Sciatic nerve (tissue), 2 donors: ENCODE measurements at places on chromosomes 11 and 22.

DNA sequence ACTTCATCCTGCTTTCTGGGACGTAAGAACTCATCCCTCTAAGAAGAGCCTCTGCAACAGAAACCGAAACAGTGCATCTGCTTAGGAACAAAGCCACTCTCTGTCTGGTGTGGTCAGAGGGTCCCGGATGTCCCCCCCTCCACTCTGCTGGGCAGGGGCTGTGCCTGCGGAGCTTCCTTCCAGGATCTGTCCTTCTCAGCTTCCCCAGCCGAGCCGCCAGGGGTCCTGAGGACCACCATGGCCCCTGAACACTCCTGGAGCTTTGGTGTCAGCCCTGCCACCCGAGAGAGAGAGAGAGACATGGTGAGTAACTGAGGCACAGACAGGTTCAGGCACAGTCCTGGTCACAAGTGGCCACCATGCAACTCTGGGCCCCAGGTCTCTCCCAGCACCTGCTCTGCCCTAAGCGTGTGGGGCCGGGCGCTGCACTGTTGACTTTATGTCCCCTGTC is 24.4 kb upstream of the MGAT3 start:
- no peak for DNase-seq

DNA sequence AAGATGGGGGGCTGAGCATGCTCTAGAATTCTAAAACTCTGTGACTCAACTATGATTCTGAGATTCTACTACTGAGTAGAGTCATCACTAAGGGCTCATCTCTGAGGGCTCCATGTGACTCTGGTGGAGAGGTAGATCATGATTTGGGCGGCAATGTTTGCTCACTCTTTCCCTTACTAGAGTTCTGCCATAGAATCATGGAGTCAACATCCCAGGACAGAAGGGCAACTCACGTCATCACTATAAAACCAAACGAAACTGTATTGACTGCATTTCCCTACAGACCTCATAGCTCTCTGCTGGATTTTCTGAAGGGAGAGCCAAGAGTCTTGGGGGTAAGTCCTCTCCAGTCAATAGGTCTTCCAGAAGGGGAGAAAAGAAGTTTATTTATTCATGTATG is at the start of gene MS4A14:
Gene MS4A14 (plus strand): TSS at position 78 of the 400 bp plus-strand sequence. CDS start 120 bp downstream, at position 198.
- DNase-seq, result no peak

DNA sequence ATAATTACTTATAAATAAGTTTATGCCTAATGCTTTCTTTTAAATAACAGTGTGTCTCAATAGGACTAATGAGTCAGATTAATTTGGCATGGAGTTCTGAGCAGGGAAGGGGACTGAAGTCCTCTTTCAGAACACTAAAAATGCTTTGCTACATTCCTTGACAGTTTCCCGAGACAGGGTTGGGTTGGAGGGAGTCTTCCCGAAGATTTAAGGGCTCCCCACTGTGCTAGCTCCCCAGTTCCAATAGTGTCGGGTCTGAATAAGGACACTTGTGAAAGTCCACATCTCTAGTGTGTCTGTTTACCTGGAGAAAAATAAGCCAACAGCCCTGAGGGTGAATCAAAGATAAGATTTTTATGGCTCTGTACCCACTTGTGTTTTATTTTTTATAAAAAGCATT is 41.8 kb upstream of the HSD17B12 start:
- DNase-seq, result no peak

DNA sequence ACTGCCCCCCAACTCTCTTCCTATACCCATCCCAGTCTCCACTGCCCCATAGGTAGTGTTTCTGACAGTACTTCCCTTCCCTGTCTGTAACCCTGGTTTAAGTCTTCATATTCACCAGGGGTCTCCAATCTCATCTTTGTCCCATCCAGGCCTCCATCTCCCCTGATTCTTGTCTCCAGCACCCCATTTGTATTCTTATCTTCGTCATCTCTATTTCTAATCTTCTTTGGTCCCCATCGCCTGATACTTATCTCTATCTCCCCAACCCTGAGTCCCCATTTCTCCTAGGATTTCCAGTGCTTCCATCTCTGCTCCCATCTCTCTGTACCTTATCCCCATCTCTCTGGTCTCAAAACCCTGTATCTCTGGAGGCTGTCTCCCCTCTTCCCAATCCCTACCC is 1.8 kb downstream of the PHOX2A start:
- no peak for DNase-seq

- no peak for DNase-seq
Observed at GRCh38 chr22:27609451-27609888, 192.1 kb downstream of the MN1 start.

DNA sequence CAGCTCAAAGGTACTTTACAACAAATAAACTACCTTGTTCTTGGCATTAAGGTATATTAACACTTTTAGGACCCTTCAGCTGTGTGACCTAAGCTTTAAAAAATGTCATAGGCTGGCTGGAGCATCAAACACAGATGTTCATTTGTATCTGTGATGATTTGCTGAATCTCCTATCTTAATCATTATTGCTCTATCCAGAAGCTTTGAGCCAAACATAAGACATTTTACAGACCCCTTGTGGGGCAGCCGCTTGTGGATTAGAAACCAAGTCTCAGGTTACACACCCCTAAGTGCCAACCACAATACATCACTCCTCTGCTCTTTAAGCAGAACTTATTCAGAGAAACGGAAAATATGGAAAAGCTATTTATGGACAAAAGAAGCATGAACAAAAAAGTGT is 394.2 kb upstream of the CCDC90B start:
- DNase-seq, result no peak

- no peak for DNase-seq
Observed at GRCh38 chr11:104619751-104620150, 278.5 kb downstream of the CASP12 start.

- no peak for DNase-seq
Observed at GRCh38 chr22:26684168-26684567, 26.8 kb downstream of the MIAT start.

- no peak for DNase-seq
Observed at GRCh38 chr11:26319906-26320305, 12.0 kb upstream of the ANO3 start.

- no peak for DNase-seq
Observed at GRCh38 chr22:39266398-39267030, 21.7 kb upstream of the PDGFB start.

- DNase-seq, result peak; percentile 49
Observed at GRCh38 chr11:75241906-75242644, 1.5 kb downstream of the TPBGL start.

DNA sequence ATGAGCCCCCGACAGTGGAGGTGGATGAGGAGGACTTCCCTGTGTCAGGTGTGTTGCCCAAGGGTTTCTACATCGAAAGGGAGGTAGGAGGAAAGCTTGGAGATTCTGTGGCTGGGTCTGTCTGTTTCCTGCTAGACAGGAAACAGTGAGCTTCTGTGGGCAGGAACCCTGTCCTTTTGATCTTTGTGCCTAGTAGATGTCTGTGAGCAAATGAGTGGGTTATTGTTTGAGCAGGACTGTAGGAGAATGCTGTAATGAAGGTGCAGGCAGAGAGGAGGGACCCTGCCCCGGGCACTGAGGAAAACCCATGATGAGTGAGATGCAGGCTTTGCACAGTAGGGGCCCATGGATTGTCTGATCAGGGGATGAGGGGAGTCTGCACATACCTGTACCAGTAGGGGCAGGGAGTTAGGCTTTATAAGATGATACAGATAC is 14.0 kb downstream of the USP35 start:
- DNase-seq, result no peak

DNA sequence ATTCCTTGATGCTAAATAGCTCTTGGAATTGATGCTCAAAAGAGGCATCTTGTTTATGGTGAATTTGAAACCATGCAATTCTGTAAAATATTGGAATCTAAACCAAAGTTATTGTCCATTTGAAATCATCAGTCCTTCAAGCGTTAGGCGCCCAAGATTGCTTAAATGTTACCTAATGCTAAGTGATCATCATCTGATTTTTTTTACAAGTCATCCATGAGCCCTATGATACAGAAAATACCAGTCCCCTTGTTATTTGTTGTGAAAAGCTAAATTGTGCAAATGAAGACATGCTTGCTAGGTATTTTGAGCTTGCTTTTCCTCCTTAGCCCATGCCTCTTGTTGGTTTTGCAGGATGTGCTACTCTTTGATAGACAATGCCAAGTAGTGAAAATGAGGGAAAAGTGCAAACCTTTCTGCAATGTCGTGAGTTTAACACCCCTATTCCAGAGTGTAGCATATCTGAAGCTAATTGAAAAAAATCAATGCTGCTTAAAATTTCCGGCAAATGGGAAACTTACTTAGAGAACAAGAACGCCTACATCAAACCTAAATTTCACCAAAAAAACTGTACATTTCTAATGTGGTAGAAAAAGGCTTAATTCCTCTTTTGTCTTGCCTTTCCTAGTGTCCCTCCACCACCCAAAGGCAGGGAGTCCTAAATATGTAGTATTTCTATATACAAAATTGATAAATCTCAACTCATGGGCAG is 1.9 kb downstream of the GRK3 start:
- DNase-seq, result no peak
